ENCODE measurements at places on chromosomes 5 and 9. TPM values are rescaled to one million over a fixed set of nuclear protein-coding genes. Genes with fewer than 3 reads are reported as not detected.

The STPG3 gene
- not detected for total RNA-seq

The ZNF658 gene
- total RNA-seq = 4.5 TPM

The PKD2L2 gene
- not detected for total RNA-seq

The SPATA31D4 gene
- not detected for total RNA-seq

The GPR151 gene
- total RNA-seq = not detected

The MYORG gene
- 0.89 TPM for total RNA-seq

The AJM1 gene
- 2.1 TPM for total RNA-seq

The MATR3 gene
- 232 TPM for total RNA-seq

The RAB24 gene
- total RNA-seq = 25.5 TPM

The PCDHGA4 gene
- 5.8 TPM for total RNA-seq

The TAF11L7 gene
- not detected for total RNA-seq

The MZB1 gene
- not detected for total RNA-seq

The CDKN2B gene
- total RNA-seq = 74.0 TPM

The IGFBPL1 gene
- not detected for total RNA-seq

The ANKRD34B gene
- total RNA-seq = not detected

The CMYA5 gene
- 0.28 TPM for total RNA-seq

The ZNF354C gene
- 8.1 TPM for total RNA-seq

The FOXD4L6 gene
- total RNA-seq = 0.37 TPM

The PLAC8L1 gene
- total RNA-seq = 0.59 TPM

The LCP2 gene
- not detected for total RNA-seq

The CCDC187 gene
- total RNA-seq = not detected

The IL7R gene
- total RNA-seq = 3.6 TPM

The SOWAHA gene
- not detected for total RNA-seq

The NEUROG1 gene
- total RNA-seq = not detected

The SLC6A19 gene
- total RNA-seq = not detected

The PTGES gene
- total RNA-seq = 162 TPM

The JAKMIP2 gene
- 5.9 TPM for total RNA-seq

The DNM1 gene
- total RNA-seq = 14.2 TPM

The DPM2 gene
- 8.9 TPM for total RNA-seq

The KLHL3 gene
- 5.1 TPM for total RNA-seq

The NDUFS4 gene
- 95.0 TPM for total RNA-seq

The KIF2A gene
- total RNA-seq = 125 TPM

The OR1Q1 gene
- total RNA-seq = not detected

The NFIL3 gene
- total RNA-seq = 17.0 TPM

The PCDHGC3 gene
- 69.3 TPM for total RNA-seq

The TAS2R1 gene
- total RNA-seq = not detected

The LECT2 gene
- total RNA-seq = not detected

The FOXD4L4 gene
- total RNA-seq = 0.18 TPM

The SLC38A9 gene
- 31.7 TPM for total RNA-seq

The UGT3A1 gene
- total RNA-seq = not detected

The FAM221B gene
- total RNA-seq = not detected

The GRAMD2B gene
- 17.8 TPM for total RNA-seq

The SPINK1 gene
- 0.59 TPM for total RNA-seq

The SLC34A3 gene
- total RNA-seq = not detected

The ADAMTSL1 gene
- 531 TPM for total RNA-seq

The RANBP3L gene
- total RNA-seq = 0.60 TPM

The GABRA1 gene
- not detected for total RNA-seq

The TMC1 gene
- 0.28 TPM for total RNA-seq

The PCDHGC5 gene
- total RNA-seq = 10.2 TPM

The DAP gene
- 67.4 TPM for total RNA-seq

The PTPRD gene
- total RNA-seq = 34.7 TPM

The MPDZ gene
- total RNA-seq = 100 TPM

The WNK2 gene
- not detected for total RNA-seq

The C9orf153 gene
- 1.1 TPM for total RNA-seq

Measured in smooth muscle cell of the umbilical artery (primary cell).